ENCODE measurements at places on chromosomes 13 and 19.
A peak's percentile ranks its signal among the peaks of the same experiment; 100 is the strongest.

- peaks cover 5% of the 10 kb centered on the region for H3K4me1 ChIP-seq
- H3K36me3 ChIP-seq: no peaks in the 10 kb centered on the region
- H3K27me3 ChIP-seq: peaks cover 6% of the 10 kb centered on the region
Observed at GRCh38 chr19:411723-412355, 2.9 kb upstream of the C2CD4C start.

DNA sequence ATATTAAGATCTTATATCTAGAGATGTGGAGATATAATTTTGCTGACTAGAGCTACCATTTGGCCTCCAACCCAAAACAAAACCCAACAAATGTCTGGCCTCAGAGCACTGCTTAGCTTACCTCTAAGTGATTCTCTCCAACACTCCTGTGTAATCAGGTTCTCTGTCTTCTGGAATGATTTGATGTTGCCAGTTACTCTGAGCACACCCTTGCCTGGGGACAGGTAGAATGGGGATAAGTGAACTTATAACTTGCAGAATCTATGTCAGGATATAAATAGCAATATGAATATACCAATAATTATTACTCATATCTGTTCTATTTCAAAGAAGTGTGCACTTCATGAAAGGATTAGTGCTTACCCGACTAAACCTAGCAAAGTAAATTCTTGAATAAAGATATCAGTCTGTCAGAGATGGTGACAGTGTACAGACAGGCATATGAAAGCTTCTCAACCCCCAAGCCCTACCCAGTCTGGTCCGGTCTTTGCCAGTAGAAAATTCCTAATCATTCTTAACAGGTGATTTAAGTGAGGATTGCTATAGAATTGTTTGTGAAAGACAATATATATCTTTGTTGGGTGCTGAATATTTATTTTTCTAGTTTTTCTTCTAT is 33.0 kb downstream of the ZAR1L start:
- H3K27me3 ChIP-seq: no peaks in the 10 kb centered on the region
- peaks cover 51% of the 10 kb centered on the region for H3K36me3 ChIP-seq
- no peak overlapping the region for H3K27ac ChIP-seq
- peaks cover 4% of the 10 kb centered on the region for H3K4me1 ChIP-seq
- H3K4me3 ChIP-seq: no peak overlapping the region
- ATAC-seq: no peak

DNA sequence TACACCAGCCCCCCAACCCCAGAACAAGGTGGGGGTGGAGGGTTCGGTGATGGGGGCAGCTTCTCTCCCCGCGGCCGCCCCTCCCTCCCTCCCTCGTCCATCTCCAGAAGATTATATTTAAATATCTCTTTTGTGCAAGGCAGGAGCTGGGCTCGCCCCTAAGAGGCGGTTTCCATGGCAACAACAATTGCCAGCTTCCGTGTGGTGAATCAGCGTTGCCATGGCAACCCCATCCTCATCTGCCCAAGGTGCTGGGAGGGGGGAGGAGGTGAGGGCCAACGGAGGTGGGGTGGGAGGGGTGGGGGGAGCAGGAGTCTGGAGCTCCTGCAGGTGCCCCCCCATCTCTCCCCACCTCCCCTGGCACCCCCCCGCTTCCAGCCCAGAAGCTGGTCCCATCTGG is 46.4 kb downstream of the CELF5 start:
- peaks cover 28% of the 10 kb centered on the region for H3K27me3 ChIP-seq
- H3K4me3 ChIP-seq: no peak overlapping the region
- H3K27ac ChIP-seq: no peak overlapping the region
- no peaks in the 10 kb centered on the region for H3K36me3 ChIP-seq
- peaks cover 9% of the 10 kb centered on the region for H3K4me1 ChIP-seq

- peaks cover 71% of the 10 kb centered on the region for H3K36me3 ChIP-seq
- no peak for ATAC-seq
- no peaks in the 10 kb centered on the region for H3K4me1 ChIP-seq
- no peaks in the 10 kb centered on the region for H3K27me3 ChIP-seq
- H3K27ac ChIP-seq: no peak overlapping the region
- H3K4me3 ChIP-seq: no peak overlapping the region
Observed at GRCh38 chr13:41610404-41610803, 153.1 kb downstream of the RGCC start.

GRCh38 chr19:723714-724113 is 15.0 kb downstream of the PALM start:
- no peaks in the 10 kb centered on the region for H3K4me1 ChIP-seq
- ATAC-seq: no peak
- H3K27me3 ChIP-seq: peaks cover 3% of the 10 kb centered on the region

DNA sequence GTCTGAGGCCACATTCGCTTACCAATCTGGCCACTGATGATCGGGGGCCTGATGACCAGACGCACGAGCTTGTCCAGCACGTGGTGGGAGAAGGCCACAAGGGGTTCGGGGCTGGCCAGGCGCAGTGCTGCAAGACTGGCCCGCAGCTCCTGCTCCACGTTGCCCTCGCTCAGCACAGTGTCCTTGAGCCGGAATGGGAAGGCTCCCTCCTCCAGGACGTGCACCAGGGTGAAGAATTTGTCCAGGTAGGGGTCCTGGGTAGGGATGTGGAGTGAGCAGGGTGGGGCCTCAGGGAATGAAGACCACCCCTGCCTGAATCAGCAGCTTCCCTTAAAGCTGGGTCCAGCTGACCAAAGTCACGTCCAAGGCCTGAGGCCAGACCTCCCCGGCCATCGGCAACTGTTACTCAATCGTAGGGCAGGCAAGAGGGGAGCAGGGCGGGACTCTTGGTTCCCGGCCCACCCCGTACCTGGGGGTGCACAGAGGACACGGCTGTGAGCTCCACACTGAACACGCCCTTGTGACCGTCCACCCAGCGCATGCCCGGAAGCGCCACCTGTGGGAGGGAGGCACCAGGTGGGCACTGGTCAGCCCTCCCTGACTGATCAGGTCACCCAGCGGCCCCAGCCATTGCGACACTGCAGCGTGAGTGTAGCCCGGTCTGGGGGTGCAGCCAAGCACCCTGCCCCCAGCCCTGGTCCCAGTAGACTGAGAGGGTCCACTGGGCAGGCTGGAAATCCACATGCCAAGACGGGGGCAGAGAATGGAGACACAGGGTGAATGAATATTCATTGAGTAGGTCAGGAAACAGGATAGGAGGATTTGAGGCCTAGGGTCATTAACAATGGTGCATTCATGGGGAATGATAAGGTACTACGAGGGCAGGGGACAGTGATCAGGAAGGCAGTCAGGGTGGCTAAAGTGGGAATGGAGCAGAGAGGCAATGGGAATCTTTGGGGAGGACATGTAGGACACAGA is 2.8 kb upstream of the ANGPTL8 start:
- H3K27me3 ChIP-seq: peaks cover 8% of the 10 kb centered on the region
- no peaks in the 10 kb centered on the region for H3K36me3 ChIP-seq
- H3K27ac ChIP-seq: no peak overlapping the region

DNA sequence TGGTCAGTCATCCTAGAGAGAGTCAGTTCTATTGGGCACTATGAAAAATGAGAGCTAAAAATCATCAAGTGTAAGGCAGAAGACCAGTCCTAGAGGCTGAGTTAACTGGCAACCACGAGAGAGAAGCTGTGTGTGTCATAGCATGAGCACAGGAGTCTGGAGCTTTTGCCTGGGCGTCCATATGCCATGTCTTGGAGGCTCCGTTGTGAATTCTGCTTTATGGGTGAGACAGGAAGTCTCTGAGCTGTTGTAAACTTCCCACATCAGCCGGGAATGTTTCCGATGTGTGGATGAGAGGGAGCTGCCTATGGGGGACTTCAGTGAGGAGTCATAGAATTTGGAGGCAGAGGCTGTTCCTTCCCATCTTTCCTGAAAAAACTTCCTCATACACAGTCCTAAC is 120.0 kb downstream of the ITGBL1 start:
- H3K27me3 ChIP-seq: no peaks in the 10 kb centered on the region
- H3K4me3 ChIP-seq: no peak overlapping the region
- no peaks in the 10 kb centered on the region for H3K36me3 ChIP-seq
- no peaks in the 10 kb centered on the region for H3K4me1 ChIP-seq
- no peak for ATAC-seq
- no peak overlapping the region for H3K27ac ChIP-seq

DNA sequence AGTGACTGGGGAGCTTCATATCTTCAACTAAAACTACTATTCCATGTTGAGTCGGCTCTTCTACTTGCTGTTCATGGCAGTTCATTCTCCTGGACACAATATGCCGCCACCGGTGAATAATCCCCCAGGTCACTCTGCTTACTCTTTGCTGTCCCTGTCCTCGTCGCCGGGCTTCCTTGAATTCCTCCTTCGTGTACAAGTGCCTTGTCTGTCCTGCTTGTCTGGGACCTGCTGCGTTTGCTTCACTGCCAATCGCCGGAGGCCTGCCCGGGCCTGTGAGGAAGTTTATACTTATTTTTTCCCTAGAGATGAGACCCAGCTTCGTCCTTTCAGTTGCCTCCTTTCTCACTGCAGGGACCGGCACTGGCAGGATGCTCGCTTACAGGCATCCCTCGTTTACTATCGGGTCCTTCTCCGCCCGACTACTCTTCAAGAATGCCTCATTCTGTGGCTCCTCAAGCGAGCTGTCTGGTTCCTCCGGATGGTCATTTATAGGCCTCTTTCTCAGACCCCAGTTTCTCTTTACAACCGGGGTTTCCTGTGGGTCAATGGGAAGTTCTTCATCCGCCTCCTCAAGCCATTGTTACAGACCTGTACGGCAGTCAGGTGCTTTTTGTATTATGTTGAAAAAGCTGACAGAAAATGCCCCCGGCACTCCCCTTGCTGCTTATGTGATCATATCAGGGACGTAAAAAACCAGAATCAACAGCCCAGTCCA is 5.5 kb upstream of the ERVV-1 start:
- H3K4me3 ChIP-seq: peak overlapping the region; percentile 4
- no peak for ATAC-seq
- no peak overlapping the region for H3K27ac ChIP-seq
- H3K27me3 ChIP-seq: no peaks in the 10 kb centered on the region
- no peaks in the 10 kb centered on the region for H3K4me1 ChIP-seq
